ENCODE measurements at places on chromosomes 6 and 20.

DNA sequence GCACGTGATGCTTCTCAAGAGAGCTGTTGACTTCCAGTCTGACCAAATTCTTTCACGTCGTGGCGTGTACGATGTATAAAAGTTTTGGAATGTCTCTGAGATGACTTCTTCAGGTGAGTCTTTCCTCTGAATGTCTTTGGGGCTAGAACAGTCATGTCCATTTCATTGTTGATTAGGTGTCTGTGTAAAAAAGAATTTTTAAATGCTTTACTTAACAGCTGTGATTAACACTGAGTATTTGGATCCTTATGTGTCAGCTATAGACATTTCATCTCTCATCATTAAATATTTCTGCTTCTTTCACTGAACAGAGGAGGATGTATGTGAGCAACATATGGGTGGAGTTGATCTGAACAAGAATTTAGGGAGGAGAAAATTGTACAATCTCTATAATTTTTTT, 29.3 kb upstream of the KIF13A start:
- no peak for DNase-seq

DNA sequence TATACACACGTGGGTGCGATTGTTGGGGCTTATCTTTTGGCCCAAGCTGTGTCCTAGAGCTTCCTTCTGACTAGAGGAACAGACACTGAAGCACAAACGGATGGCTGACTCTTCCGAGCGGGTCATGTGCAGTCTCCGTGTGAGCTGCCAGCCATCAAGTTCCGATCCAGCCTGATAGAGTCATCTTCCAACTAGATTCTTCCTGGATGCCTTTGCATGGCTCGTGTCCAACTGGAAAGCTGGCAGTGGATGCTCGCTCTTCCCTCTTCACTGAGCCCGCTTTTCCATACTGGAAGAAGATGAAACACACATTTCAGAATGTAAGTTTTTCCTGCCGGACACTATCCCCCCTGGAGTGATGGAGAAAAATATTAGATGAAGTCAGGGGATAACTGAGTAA, 148.1 kb downstream of the SCML4 start:
- peak; percentile 53 for DNase-seq

DNA sequence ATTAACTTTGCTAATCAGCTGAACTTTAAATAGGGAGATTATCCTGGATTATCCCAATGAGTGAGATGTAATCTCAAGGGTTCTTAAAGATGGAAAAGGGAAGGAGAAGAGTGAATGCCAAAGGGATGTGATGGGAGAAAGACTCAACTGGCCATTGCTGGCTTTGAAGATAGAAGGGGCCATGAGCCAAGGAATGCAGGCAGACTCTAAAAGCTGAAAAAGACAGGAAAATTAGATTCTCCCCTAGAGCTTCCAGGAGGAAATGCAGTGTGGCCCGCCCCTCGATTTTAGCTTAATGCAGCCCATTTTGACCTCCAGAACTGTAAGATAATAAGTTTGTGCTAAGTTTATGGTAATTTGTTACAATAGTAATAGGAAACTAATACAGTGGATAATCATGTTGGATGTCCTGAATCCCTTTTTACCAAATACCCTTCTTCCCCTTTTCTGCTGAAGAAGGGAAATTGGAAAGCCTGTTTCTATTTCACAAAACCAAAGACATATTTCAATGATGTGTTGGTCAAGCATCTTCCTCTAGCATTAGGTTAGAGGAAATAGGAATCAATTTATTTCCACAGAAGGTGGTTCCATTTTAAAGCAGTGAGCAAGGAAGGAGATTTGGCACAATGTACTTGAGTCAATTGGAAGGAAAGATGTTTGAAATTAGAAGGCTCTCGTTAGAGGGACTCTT, 3.3 kb upstream of the HDDC2 start:
- no peak for DNase-seq

DNA sequence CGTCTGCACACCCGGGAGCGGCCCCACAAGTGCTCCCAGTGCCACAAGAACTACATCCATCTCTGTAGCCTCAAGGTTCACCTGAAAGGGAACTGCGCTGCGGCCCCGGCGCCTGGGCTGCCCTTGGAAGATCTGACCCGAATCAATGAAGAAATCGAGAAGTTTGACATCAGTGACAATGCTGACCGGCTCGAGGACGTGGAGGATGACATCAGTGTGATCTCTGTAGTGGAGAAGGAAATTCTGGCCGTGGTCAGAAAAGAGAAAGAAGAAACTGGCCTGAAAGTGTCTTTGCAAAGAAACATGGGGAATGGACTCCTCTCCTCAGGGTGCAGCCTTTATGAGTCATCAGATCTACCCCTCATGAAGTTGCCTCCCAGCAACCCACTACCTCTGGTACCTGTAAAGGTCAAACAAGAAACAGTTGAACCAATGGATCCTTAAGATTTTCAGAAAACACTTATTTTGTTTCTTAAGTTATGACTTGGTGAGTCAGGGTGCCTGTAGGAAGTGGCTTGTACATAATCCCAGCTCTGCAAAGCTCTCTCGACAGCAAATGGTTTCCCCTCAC, 21.0 kb downstream of the PRDM1 start:
- DNase-seq, result no peak

GRCh38 chr20:40335901-40336351, 353.1 kb downstream of the MAFB start:
- DNase-seq, result peak; percentile 63

DNA sequence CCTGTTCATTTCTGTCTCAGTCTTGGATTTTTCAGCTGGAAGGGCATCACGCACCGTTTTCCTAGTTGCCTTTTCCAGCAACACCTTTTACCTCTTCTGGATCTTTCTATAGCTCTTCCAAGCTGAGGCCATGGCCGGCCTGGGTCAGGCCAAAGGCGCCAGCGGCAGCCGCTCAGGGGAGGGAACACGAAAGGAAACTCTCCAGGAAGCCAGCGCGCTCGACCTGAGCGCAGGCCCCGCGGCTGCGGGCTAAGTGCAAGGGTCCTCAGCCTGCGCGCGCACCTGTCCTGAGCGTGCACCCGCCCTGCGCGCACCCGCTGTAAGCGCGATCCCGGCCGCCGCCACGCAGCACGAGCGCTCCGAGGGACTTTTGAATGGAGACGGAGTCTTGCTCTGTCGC, 43.8 kb upstream of the TMEM181 start:
- no peak for DNase-seq

- DNase-seq, result no peak
These were observed 35.4 kb downstream of the MDFI start for GRCh38 chr6:41673704-41674000.

DNA sequence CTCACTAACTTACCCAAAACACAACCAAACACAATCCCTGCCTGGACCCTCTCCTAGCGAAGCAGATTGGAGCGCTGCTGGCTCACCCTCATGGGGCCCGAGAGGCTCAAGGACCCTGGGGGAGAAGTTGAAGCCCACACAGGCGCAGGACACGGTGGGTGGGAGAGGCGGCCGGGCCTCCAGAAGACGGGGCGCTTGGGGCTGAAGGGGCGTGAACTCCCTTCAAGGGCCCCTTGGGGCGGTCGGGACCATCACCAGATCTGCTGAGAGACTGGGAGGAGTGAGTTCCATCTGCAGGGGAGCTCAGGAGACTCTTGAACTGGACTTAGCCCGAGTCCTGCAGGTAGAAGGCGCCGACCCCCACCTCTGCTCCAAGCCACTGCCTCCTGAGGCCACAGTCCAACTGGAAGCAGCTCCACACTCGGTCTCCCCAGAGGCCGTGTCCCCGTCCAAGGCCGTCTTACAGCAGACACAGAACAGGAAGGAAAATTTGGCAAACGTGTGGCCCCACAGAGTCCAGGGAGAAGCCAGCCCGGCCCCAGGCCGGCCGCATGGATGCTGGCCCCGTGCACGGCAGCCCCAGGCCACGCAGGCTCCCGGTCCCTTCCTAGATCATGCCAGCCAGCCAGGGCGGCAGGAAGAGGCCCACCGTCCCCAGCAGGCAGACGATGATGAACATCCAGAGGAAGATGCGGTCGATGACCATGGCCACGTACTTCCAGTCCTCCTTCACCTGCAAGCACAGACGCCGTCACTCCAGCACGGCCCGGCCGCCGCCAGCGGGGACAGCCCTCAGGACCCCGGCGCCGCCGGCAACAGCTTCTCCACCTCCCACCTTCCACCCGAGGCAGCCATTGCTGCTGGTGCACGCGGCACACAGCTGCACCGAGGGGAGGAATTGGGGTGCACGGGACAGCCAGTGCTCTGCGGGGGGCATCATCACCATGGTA, 14.7 kb downstream of the CHRNA4 start:
- no peak for DNase-seq

DNA sequence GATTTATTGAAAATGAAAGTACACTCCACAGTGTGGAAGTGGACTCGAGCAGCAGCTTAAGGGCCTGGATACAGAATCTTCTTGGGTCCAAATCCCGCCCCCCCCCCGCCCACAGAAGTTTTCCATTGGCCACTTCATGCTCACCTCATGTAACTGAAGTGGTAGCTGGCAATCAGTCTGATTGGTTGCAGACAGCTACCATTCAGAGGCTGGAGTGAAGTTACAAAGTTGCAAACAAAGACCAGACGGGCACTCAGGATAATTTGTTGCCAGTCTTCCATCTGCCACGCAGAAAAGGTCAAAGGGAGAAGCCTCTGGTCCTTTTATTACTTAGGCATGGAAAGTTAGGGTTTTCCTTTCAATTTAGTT, 25.8 kb upstream of the FABP7 start:
- peak; percentile 37 for DNase-seq

- DNase-seq, result no peak
These were observed 45.6 kb downstream of the ARID1B start for GRCh38 chr6:156822747-156823206.

GRCh38 chr6:146859795-146860495, 261.2 kb downstream of the ADGB start:
- peak; percentile 2 for DNase-seq

DNA sequence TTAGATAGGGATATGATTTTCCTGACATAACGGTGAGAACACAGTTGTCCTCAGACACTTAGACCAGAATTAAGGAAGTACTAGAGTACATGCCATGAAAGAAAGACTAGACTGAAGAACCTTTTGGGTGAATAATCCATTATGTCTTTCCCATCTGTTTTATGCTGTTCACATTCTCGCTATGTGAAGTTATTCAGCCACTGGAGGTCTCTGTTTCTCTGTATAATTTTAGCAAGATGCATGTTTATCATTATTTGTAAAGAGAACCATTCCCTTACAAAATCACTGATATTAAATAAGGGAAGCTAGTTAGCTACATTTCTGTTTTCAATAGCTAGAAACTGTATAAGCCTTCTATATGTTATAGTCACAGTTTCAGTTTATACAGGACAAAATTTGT, 391.9 kb downstream of the CD109 start:
- DNase-seq, result no peak

GRCh38 chr20:13567663-13568062, 71.1 kb downstream of the TASP1 start:
- no peak for DNase-seq

DNA sequence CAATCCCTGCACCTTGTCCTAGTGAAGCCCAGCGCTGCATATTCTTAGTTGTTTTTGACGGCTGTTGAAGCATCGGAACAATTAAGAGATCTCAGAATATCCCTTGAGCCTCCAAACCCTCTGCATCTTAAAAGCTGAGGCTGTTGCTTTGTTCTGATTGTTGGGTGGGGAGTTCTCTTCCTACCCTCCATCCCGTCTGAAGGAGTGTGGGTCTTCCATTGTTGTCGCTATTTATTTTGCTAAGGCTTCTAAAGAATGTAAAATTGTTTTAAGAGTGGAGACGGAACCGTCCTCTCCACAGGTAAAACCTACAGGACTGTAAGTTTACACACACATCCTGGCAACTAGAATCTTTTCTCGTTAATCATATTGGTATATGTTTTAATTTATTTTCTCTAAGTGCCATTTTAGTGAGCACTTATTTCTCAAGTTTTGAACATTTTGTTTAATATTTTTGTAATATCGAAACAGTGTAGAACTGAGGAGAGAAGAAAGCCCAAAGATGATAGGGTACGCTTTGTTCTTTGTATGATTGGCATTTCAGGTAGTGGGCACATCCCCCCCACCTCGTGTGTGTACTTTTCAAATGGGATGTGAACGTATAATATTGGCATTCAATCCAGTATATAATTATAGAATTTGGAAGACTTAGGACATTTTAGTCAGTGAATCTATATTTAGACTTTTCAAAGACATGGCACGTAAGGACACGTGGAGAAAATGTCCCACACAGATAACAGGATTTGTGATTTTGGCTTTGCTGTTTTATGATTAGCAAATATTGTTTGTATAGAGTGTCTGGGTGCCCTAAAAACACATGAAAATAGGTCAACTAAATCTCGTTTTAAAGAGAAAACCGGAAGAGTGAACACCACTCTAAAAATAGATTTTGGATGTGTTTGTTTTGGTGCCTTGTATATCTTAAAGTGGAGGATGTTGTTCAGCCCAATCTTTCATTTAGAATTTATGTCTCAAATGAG, 1.3 kb downstream of the RNF146 start:
- DNase-seq, result no peak

GRCh38 chr6:81981812-81982211, 229.3 kb upstream of the TENT5A start:
- DNase-seq, result no peak

DNA sequence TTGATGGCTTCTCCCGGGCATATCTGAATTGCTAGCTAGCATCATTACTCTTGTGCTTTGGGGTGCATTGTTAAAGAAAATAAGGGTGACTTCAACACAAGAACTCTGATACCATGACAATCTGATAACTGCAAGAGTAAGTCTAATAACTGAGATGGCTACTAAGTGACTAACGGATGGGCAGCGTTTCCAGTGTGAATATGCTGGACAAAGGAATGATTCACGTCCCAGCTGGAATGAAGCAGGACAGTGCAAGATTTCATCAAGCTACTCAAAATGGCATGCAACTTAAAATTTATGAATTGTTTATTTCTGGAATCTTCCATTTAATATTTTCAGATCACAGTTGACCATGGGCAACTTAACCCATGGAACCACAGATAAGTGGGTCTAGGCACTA, 31.7 kb downstream of the MOXD1 start:
- DNase-seq, result no peak

DNA sequence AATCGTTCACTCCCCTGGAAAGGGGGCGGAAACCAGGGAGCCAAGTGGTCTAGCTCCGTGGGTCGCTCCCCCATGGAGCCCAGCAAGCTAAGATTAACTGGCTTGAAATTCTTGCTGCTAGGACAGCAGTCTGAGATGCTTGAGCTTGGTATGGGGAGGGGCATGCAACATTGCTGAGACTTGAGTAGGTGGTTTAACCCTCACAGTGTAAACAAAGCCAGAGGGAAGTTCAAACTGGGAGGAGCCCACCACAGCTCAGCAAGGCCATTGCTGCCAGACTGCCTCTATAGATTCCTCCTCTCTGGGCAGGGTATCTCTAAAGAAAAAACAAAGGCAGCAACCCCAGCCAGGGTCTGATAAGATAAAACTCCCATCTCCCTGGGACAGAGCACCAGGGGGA, 43.2 kb downstream of the COL21A1 start:
- DNase-seq, result no peak

DNA sequence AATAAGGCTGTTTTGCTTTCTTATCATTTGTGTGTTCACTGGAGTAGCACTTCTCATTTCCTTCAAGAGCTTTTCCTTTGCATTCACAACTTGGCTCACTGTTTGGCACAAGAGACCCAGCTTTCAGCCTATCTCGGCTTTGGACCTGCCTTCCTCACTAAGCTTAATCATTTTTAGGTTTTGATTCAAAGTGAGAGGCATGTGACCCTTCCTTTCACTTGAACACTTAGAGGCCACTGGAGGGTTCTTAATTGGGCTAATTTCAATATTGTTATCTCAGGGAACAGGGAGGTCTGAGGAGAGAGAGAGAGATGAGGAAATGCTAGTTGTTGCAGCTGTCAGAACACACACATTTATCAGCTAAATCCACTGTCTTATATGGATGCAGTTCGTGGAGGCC, 82.9 kb upstream of the SCAF8 start:
- DNase-seq, result no peak

Measured in NCI-H446 (cell line).